ENCODE measurements at places on chromosomes 16 and 17.

GRCh38 chr17:49581648-49581998 lies 6.0 kb downstream of the NXPH3 start:
- DNase-seq, result no peak

- no peak for DNase-seq
Measured at GRCh38 chr16:13554005-13554404, 365.9 kb upstream of the ERCC4 start.

DNA sequence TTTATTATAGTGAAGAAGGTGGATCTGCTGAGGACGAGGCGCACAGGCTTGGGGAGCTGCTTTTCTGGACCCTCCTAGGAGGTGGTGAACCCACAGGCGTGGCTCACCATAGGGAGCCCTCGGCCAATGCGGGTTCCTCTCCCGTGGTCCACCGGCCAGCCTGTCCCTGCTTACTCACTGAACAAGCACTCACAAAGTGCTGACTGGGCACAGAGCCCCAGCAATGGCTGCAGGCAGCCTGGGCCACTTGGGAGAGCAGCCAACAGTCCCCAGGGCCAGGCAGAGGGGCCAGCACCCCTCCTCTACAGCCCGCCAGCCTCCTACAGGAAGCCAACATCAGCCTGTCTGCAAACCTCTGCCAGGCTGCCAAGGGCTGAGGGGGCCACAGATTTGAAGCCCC lies 19.1 kb upstream of the NCBP3 start:
- no peak for DNase-seq

- no peak for DNase-seq
Measured at GRCh38 chr17:80790021-80790765, 201.4 kb upstream of the CHMP6 start.

- DNase-seq, result no peak
Measured at GRCh38 chr17:3977387-3977786, 13.2 kb upstream of the ATP2A3 start.

GRCh38 chr16:50067290-50067853 lies 1.6 kb downstream of the HEATR3 start:
- peak; percentile 7 for DNase-seq

GRCh38 chr16:17307504-17307903 lies 163.3 kb downstream of the XYLT1 start:
- DNase-seq, result no peak

- DNase-seq, result no peak
Measured at GRCh38 chr16:56603589-56603988, 4.8 kb upstream of the MT2A start.

GRCh38 chr17:76987486-76988093 lies 119.4 kb downstream of the MGAT5B start:
- DNase-seq, result no peak

DNA sequence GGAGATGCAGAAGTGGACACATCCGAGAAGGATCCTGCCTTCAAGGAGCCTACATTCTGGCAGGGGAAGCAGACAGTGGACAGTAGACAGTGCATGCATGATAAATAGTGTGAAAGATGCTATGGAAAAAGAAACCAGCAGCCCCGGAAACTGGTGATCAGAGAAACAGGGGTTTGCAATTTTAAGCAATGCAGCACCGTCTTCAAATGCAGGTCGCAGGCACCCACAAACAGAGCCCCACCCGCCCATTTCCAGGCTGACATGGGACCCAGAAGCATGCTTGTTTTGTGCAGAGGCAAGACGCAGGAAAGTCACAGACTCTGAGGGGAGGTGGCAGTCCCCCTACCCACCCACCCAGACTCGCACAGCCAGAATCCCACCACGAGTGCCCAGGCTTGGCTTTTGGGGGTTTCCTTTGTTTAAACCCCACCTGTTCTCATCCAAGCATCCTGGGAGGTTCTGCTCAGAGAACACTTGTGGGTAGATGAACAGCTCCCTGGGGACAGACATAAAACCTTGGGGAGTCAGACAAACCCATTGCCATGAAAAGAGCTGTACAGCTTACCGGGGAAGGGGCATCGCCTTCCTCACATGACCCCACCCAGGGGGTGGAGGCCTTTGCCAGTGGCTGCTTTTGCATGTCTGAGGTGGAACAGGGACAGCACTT lies 114.3 kb downstream of the MGAT5B start:
- no peak for DNase-seq

GRCh38 chr17:17018612-17019429 lies 23.4 kb upstream of the MPRIP start:
- peak; percentile 91 for DNase-seq

DNA sequence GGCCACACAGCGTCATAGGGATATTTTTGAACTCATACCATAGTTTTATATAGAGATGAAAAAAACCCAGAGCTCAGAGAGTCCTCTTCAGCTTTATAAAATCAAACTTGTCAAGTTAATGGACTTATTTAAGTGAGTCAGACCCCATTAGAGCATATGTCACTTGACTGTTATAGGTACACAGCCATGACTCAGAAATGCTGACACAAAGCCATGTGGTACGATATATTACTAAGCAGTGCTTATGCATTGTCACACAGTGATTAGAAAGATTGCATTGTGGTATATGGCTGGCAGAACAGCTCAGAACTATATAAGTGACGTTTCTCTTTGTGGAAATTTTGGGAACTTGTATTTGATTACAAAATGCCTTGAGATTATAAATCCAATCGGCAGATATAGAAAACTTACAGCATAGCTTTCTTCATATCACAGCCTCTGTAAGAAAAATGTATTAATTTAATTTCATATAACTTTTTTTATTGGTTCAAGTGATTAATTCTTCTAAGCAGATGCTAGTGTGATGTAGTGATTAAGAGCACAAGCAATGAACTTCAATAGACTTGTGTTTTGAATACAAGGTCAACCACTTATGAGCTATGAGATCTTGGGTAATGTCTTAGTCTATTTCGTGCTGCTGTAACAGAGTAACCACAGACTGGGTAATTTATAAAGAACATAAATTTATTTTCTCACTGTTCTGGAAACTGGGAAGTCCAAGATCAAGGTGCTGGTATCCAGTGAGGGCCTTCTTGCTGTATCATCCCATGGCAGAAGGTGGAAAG lies 25.8 kb upstream of the GINS3 start:
- no peak for DNase-seq

DNA sequence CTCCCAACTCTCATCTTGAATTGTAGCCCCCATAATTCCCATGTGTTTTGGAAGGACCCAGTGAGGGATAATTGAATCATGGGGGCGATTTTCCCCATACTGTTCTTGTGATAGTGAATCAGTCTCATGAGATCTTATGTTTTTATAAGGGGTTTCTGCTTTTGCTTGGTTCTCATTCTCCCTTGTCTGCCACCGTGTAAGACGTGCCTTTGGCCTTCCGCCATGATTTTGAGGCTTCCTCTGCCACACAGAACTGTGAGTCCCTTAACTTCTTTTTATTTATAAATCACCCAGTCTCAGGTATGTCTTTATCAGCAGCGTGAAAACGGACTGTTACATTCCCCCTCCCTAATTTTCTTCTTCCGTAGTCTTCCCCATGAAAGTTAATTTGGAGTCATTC lies 124.0 kb downstream of the ABCA8 start:
- no peak for DNase-seq

GRCh38 chr16:78376452-78376851 lies 277.0 kb downstream of the WWOX start:
- DNase-seq, result no peak

GRCh38 chr17:27818401-27819105 lies 18.2 kb upstream of the NOS2 start:
- no peak for DNase-seq

GRCh38 chr16:89195521-89196171 lies 4.7 kb downstream of the SLC22A31 start:
- no peak for DNase-seq

DNA sequence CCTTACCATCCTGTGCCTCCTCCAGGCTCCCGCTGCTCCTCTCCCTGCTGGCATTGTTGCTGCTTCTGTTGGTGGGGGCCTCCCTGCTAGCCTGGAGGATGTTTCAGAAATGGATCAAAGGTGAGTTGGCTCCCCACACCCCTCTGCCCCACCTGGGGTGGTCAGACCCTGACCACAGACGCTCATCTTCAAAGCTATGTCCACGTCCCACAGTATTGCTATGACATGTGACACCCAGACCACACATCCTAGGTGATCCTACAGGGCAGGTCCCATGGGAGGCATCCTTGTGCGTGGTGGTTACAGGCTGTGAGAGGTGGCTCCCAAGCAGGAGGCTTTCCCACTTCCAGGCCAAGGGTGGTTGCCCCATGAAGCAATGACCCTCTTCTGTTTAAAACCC lies 11.0 kb downstream of the CD300A start:
- DNase-seq, result no peak

GRCh38 chr16:81818568-81818896 lies 39.4 kb downstream of the PLCG2 start:
- no peak for DNase-seq

- DNase-seq, result no peak
Measured at GRCh38 chr17:10041287-10041612, 136.2 kb upstream of the RCVRN start.

- DNase-seq, result no peak
Measured at GRCh38 chr17:78458736-78459335, 80.4 kb downstream of the PGS1 start.

DNA sequence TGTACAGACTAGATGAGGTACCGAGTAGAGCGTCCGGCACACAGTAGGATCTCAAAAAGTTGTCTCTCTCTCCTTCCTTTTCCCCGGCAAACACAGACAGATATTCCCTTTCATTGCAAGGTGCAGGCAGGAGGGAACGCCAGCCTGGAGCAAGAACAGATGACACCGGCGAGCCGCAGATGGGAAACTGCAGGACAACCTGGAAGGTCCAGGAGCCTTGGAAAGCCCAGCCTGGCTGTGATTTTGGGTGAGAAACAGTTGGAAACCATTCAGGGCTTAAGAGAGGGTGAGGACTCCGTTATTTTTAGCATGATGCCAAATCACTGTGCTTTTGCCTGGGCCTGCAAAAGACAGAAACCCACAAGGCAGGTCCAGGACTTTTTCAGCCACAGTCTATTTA lies 7.3 kb downstream of the CDH11 start:
- no peak for DNase-seq

DNA sequence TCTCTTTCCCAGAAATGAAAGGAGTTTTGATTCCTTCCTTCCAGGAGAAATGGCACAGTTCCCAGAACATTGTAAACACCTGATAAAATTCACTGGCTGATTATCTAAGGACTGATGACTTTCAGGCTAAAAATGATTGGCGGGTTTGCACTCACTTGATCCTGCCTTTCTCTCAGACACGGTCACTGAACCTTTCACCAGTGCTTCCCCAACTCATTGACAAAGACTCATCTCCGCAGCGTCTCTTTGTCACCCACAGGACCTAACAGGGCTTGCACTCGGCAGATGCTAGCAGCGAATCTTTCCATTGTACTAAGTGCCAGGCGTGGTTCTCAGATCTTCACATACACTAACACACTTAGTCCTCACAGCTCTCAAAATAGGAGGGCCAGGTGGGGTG lies 7.3 kb upstream of the DHRS7C start:
- peak; percentile 45 for DNase-seq

GRCh38 chr17:45380991-45381390 lies 51.7 kb downstream of the ARHGAP27 start:
- no peak for DNase-seq

- peak; percentile 21 for DNase-seq
Measured at GRCh38 chr17:2749784-2750181, 331 bp upstream of the CCDC92B start.

DNA sequence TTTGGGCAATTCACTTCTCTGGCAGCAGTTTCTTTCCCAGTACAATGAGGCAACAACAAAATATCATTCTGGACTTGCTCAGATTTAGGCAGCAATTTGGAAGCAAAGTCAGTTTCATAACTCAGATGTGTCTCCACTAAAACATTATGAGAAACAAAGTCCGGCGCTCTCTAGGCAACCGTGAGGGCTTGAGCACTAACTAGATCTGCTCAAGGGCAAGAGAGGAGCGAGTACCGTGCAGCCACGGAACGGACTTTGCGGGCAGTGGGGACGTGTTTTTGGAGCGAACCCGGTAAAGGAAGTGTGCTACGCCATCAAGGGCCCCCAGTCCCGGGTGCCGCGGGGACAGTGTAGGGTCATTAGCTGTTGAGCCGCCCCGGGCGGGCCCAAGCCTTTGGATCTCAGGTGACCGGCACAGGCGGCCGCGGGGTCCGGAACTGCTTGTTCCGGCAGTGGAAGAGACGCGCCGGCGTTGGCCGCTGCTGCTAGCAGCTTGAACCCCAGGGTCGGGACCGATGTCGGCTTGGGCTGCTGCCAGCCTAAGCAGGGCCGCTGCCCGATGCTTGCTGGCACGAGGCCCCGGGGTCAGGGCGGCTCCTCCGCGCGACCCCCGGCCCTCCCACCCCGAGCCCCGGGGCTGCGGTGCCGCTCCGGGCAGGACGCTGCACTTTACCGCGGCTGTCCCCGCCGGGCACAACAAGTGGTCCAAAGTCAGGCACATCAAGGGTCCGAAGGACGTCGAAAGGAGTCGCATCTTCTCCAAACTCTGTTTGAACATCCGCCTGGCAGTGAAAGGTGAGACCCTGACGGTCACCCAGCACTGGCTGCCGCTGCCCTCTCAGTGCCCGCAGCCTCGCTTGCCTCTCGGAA lies at the start of gene TACO1:
TACO1 (plus strand) TSS at position 327 of the 870 bp plus-strand sequence; CDS start at position 516, 189 bp downstream.
- peak; percentile 70 for DNase-seq

DNA sequence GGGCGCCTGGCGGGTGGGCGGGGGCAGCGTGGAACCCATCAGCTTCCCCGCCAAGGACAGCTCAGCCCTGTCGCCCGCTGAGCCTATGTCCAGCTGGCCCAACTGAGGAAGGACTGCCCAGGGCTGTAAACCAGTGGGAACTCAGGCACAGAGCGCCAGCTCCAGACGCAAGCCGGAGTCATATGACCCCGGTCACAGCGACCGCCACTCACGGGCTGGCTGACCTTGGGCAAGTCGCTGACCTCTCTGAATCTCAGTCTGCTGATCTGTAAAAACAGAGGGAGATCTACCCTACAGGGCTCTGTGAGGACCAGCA lies 170.0 kb downstream of the C16orf78 start:
- no peak for DNase-seq

GRCh38 chr17:81435652-81436293 lies 40.5 kb downstream of the BAHCC1 start:
- no peak for DNase-seq

DNA sequence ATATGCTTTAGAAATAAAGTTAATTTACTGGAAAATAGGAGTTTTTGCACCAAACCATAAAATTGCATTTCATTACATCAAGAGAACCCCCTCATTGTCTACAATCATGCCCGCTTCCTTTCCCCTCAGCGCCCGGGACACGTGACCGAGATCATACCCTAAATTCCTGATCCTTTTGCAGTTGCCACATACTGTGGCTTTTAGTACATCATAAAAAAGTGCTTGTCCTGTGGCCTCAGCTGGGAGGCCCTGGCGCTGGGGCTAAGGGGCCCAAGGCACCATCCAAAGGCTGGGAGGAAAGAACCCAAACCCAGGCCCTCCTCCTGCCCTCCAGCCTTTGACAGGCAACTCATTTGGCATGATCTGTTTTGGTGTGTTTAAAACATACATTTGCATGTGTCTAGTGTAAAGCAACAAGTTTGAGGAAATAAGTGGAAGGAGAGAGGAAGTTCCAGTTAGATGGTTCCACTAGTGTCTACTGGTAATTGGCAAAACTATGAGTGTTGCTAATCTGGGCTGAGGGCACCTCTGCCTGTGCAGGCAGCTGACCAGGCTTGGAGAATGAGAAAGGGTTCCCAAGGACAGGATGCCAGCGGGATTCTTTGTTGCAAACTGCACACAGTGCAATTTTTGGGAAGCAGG lies 6.0 kb downstream of the CDK5R1 start:
- no peak for DNase-seq

GRCh38 chr17:15965528-15965927 lies 20.6 kb downstream of the ADORA2B start:
- no peak for DNase-seq
